Mucosa of descending colon (tissue), 3 donors: ENCODE measurements at places on chromosomes 5 and 9.
A peak's percentile ranks its signal among the peaks of the same experiment; 100 is the strongest.

GRCh38 chr9:133592731-133593409, 16.3 kb downstream of the FAM163B start:
- DNase-seq: no peak

DNA sequence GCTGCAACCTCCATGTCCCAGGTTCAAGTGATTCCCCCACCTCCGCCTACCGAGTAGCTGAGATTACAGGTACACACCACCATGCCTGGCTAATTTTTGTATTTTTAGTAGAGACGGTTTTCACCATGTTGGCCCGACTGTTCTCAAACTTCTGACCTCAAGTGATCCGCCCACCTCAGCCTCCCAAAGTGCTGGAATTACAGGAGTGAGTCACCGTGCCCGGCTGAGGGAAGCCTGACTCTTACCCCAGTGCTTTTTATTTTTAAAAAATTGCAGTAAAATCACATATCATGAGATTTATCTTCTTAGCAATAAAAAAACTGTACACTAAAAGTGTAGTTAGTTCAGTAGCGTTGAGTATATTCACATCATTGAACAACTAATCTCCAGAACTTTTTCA, 105.3 kb downstream of the SLIT3 start:
- no peak for DNase-seq

DNA sequence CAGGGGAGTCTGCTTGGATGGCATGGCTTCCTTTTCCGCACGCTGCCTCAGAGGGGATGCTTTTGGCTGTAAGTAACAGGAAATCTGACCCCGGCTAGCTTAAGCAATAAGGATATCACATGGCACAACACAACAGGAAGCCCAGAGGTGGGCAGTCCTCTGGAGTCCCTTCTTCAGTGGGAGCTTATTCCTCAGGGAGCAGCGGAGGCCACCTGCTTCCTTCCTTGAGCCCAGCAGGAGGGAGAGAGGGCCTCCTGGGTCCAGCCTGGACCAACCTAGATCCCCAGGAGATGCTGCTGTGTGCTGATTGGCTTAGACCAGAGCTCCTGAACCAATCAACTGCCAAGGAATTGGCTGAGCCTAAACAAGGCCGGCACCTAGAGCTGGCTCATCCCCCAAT, 66.3 kb downstream of the C9orf50 start:
- no peak for DNase-seq

GRCh38 chr5:12330993-12331588, 426.8 kb upstream of the CTNND2 start:
- no peak for DNase-seq

- no peak for DNase-seq
Observed at GRCh38 chr5:123819833-123820232, 307.9 kb downstream of the CSNK1G3 start.

GRCh38 chr5:38651806-38652205, 95.4 kb upstream of the LIFR start:
- DNase-seq: no peak

DNA sequence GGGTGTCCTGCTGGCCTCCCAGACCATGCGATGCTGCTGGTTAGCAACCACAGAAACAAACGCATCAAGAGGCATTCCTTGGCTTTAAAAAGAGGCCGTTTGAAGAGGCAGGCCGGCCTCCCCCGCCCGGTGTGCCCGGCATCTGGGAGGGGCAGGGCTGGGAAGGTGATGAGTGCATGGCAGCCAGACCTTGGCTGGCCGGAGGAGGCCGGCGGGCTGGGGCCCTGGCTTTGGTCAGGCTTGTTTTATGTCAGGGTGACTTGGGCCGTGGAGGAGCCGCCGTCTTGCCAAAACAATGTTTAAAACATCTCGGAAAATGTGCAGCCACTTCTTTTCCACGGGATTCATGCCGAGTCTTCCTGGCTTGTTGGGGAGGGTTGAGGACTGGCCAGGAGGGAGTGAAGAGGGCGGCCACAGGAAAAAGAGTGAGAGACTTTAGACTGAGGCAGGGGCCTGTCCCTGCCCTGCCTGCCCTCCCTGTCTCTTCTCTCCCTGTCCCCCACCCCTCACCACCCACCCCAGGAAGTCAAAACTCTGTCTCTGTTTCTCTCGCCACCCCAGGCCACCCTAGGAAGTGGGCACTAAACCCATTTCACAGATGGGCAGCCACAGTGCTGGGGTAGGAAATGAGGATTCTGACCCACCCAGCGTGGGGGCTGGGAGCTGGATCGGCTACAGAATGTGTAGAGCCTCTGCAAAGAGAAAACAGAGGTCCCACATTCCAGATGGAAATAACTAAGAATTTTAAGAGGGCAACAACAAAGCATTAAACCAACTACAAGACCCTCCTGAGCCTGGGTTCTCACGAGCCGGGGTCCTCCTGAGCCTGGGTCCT, 143.0 kb downstream of the RXRA start:
- DNase-seq: peak; percentile 52

DNA sequence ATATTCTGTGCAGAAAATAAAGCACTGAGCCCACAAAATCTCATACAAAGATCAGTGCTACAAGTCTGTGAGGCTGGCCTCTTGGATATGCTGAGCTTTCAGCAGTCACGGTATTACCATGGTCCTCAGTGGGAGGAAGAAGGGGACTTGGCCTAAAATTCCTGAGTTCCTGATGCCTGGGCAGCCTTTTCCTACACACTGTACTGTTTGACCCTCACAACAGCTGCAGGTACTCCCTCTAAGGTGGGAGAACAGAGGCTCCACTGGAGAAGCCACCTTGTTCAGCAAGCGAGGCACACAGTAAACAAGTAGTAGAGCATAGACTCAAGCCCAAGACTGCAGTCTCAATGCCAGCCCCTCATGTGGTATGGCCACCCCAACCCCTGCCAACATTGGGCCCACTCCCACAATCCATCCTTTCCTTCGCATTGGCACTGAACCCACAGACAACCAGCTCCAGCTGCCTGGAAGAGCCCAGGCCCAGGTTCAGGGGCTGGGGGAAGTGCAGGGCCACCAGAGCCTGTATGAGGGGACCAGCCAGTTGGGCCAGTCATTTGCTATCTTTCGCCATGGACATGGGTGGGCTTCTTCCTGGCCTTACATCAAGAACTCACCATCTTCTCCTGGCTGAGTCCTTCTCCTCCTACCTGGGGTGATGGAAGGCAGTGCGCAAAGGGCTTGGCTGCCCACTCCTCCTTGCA, 14.3 kb downstream of the ACSL6 start:
- DNase-seq: peak; percentile 12

GRCh38 chr5:137743031-137743640, 7.2 kb upstream of the KLHL3 start:
- no peak for DNase-seq

GRCh38 chr9:37239224-37239859, 119.0 kb downstream of the ZCCHC7 start:
- no peak for DNase-seq

- no peak for DNase-seq
Observed at GRCh38 chr9:109101810-109102209, 17.9 kb downstream of the TMEM245 start.

- DNase-seq: no peak
Observed at GRCh38 chr5:171310819-171311321, 1.8 kb downstream of the TLX3 start.

DNA sequence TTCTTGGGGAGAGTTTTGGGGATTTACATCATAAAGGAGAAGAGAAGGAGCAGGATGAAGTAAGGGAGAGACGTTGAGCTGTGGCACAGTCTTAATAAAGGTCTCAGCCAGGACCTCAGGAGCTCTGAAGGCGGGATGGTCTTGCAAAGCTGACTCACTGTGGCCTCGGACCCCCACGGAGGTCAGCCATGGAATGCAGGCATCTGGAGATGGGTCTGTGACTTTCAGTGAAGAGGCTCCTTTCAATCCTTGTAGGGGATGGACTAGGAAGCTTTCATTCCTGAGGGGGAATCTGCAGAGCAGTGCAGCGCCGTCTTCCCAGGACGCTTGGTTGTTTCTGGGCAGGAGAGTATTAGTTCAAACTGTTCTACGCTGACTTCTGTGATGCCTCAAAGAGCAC, 65.7 kb upstream of the BASP1 start:
- no peak for DNase-seq

DNA sequence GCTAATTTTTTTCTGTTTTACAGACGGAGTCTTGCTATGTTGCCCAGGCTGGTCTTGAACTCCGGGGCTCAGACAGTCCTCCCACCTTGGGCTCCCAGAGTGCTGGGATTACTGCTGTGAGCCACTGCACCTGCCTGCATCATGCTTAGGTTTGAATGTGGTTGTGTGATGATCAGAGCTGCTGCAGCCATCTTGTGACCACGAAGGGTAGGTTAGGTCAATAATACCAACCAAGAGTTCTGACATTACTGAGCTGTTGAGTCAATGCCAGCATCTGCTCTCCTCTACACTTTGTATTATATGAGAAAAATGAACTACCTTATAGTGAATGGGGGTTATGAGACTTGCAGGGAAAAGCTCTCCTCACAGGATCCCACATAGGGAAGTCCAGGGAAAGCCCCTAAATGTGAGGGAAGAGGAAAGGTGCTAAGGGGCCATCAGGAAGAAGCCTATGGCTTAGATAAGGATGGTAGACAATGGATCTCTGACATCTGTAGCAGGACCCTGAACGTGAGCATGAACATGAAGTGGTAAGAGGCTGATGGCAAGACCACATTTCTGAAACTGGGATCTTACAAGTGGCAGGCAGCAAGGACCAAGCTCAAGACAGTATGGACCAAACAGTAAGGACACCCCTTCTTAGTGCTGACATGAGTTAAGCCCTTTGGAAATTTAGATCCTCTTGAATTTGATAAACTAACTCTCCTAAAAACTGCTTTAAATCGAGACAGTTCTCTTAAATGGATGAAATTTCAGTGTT, 75.7 kb upstream of the ZNF169 start:
- no peak for DNase-seq

DNA sequence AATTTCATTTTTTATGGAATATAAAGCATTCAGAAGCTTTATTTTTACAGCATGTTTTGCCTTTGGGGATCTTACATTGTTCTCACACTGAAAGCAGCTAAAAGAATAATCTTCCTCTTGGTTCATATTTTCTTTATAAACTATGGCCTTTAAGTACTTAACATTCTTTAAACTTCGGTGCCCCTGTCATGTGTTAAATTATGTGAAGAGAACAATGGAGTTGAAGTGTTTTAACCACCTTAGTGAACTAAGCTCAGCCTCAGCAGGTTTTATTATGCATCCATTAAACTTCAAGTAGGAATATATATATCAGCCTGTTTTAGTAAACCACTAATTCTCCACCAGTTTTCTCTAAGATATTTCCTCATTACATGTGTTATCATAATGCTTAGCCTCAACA, 371.4 kb upstream of the CDH18 start:
- no peak for DNase-seq

DNA sequence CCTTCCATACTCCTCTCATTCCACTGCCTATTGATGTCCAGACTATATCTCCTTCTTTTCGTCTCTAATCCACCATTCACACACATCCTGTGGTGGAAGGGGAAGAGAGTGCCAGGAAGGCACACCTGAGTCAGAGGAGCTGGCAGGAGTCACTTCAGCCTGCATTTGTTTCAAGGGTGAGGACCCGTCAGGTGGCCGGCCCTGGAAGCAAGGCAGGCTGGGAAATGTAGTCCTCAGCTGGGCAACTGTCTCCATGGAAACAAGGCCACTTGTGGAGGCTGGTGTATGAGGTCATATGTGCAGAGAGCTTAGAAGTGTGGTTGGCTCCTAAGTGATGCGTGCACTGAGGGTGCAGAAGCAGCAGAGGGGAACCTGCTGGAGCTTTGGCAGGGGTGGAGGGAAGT, 278.4 kb downstream of the NSG2 start:
- no peak for DNase-seq

DNA sequence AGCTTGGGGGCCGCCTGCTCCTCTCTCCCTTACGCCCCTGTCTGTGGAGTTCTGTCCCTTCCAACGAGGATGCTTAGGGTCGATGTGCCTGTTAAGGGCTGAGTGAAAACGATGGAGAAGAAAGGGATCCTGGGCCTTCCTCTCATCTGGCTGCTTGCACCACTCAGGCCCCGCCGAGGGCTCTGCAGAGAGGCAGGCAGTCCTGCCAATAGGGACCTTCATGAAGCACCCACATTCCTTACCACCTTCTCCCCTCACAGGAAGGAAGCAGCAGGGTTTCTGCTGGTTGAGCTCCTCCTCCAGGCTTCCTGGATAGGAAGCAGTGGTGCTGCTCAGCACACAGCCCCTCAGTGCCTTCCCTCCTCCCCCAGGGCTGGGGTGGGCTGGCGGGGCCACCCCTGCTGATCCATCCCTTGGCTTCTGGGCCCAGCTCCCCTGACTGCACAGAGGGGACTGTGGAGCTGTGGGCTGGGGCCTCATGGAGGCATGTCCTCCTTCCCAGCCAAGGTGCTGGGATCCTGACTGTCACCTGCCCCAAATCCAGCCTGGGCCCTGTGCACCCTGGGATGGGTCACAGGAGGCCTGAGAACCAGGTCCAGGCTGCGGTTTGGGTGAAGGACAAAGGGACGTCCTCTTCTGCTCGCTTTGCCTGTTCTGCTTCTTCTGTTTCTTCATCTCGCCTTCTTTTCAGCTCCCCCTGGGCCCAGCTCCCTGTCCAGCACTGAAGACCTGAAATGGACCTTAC, 50.5 kb downstream of the AHRR start:
- peak; percentile 25 for DNase-seq

DNA sequence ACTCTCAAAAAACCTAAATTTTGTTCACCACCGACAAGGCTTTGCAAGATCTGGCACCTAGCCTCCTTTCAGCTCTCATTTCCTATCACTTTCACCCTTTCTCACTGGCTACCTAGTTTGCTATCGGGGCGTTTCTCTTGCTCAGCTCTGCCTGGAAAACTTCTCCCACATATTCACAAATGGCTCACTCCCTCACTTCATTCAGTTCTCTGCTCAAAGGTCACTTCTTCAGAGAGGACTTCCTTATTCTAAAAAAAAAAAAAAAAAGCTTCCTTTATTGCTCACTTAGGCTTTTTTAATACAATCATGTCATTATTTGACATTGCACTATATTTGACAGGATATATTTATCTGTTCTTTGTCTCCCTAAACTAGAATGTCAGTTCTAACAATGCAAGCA, 2.1 kb upstream of the SLC25A46 start:
- DNase-seq: peak; percentile 38

- DNase-seq: peak; percentile 54
Observed at GRCh38 chr5:55533521-55534435, 986 bp downstream of the PLPP1 start.

DNA sequence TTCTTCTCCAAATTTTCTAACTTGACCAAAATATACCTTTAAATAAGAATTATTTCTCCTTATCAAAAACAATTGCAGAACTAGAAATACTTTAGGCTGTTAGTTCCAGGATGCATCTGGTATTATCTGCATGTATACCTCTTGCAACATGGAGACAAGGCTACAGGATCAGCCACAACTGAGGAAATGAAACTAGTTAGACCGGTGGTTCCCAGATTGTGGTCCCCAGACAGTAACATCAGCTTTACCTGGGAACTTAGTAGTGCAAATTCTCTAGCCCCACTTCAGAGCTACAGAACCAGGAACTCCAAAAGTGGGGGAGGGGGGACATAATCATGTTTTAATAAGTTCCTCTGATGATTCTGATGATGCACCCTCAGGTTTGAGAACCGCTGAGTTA, 61.6 kb upstream of the C9orf72 start:
- no peak for DNase-seq

DNA sequence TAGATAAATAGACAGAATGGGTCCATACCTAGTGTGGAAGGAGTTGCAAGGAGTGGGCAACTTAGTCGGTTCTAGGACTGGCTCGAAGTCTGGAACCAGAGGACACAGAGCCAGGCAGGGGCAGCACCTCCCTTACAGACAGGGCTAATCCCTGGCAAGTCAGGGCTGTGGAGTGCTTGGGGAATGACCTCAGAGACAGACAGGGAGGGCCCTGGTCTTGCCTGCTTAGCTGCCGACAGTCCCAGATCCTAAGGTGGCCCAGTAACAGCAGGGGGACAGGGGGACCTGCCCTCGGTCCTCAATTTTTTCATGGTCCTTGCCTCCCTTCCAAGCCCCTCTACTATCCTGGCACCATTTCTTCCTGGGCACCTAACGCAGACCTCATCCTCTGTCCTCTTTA, 222.4 kb upstream of the TNC start:
- DNase-seq: no peak
